ENCODE measurements at places on chromosomes 2 and 18. TPM values are rescaled to one million over a fixed set of nuclear protein-coding genes. Genes with fewer than 3 reads are reported as not detected.

DNA sequence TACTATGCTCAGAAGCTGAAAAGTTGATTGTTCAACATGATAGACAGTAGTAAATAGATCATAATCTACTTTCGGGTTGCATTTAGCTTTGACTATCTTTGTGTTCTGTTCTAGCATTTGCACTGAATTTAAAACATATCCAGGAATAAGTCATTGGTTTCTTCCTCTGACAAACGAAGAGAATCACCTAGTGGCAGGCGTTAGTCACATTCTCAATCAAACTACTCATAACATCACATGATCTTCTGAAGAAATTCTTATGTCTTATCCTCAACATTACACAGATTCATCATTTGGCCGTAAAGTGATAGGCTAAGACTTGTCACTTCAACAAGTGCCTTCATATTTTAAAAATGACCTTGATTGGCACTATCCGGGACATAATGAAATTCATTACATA is 63.6 kb upstream of the TTC21B start:
- DNase-seq, result no peak

- DNase-seq, result peak; percentile 16
These were observed 19.6 kb downstream of the RAMP1 start for GRCh38 chr2:237879058-237879430.

GRCh38 chr2:9050122-9050809 is 46.8 kb upstream of the MBOAT2 start:
- DNase-seq, result no peak

DNA sequence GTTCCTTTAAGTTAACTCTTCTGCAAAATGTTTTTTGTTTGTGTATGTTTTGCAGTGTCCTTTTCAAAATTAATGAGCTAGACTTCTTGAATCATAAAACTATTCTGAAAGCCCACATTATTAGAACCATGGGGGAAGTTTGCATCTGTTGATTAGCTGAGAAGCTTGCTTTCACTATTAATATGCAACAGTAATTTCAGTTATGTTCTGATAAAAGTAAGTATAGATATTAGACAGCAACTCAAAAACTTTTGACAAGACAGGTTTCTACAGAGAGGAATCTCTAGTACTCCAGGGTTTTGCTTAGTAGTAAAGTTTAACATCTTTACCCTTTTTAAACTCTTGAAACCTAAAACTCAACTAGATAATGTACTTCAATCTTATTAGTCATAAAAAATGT is 147.8 kb downstream of the UBE2E3 start:
- DNase-seq, result no peak

GRCh38 chr2:44881856-44882255 is 59.6 kb upstream of the SIX3 start:
- DNase-seq, result no peak

GRCh38 chr2:2018713-2019410 is 274.5 kb upstream of the PXDN start:
- peak; percentile 7 for DNase-seq

DNA sequence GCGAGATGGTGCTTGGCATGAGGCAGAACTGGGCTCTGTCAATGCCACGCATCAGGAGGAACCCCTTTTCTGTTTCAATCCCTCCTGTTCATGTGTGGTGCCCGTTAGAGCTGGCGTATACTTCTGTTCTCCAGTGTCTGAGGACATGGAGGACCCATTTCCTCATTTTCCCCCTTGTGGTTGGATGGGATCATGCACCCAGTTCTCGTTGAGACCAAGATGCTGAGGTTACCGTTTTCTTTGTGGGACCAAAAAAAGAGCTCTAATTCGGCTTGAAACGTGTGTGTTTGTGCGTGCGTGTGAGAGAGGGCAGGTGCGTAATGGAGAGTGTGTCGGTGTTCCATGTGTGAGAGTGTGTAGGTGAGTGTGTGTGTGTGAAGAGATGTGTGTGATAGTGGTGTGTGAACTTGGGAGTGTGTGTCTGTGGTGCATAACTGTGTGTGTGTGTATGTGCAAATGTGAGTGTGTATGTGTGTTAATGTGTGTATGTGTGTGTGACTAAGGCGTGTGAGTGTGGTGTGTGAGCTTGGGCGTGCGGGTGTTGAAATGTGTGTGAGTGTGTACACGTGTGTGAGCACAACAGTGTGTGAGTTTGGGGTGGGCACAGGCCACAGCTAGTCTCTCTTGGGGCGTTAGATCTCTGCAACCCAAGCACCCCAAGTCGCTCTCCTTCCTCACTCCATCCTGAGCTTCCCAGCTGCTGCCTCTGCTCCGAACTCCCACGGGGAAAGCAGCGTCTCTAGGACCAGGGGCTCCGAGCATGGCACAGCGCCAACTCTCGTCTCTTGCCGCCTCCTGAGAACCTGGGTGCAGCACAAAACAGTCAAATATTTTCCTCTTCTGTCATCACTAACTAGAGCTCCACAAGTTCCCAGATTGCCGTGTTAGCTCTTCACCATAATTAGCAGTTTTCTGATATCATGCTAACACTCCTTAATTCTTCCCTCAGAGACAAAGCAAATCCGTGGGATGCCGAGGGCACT is 75.8 kb downstream of the LONRF2 start:
- peak; percentile 75 for DNase-seq

DNA sequence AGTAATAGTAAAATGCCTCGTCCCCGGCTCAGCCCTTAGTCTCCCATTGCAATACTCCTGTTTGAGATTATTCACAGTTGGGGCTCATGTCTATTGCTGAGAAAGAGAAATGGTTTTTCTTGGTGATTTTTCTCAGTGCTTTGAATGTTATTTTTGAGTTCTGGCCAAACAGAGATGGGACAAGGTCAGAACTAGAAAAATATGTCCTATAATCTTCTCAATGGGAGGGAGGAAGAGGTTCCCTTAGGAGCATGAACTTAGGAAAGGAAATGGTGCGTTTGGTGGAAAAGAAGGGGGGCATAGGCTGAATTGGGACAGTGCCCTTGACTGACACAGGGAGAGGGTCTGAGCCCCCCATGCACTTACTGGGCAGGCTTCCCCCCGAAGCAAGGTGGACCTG is 133.8 kb downstream of the AGAP1 start:
- no peak for DNase-seq

DNA sequence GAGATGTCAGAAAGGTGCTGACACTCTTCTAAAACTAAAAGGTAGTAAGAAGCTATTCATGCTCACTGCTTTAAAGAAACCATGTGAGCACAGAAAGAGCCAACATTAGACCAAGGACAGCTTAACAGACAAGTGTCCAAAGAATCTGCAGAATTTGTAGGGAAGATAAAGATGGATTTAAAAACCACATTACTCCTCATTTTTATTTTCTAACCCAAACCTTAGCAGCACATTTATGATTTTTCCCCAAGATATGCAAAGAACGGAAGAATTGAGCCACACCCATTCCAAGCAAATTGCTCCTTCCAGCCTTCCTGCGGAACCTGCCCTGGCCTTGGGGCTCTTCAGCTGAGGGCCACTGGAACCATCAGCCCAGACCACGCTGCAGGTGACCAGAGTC is 26.9 kb downstream of the MBP start:
- DNase-seq, result no peak

DNA sequence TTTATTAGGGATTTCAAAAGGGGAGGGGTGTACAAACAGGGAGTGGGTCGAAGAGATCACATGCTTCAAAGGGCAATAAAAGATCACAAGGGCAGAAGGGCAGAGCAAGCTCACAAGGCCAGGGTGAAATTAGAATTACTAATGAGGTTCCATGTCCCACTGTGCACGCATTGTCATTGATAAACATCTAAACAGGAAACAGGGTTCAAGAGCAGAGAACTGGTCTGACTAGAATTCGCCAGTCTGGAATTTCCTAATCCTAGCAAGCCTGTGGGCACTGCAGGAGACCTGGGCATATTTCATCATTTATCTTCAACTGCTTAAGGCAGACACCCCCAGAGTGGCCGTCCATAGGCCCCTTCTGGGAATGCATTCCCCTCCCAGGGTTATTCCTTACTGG is 408.2 kb downstream of the ZNF804A start:
- peak; percentile 48 for DNase-seq

- no peak for DNase-seq
These were observed 258.9 kb downstream of the CYRIA start for GRCh38 chr2:16406496-16407289.

DNA sequence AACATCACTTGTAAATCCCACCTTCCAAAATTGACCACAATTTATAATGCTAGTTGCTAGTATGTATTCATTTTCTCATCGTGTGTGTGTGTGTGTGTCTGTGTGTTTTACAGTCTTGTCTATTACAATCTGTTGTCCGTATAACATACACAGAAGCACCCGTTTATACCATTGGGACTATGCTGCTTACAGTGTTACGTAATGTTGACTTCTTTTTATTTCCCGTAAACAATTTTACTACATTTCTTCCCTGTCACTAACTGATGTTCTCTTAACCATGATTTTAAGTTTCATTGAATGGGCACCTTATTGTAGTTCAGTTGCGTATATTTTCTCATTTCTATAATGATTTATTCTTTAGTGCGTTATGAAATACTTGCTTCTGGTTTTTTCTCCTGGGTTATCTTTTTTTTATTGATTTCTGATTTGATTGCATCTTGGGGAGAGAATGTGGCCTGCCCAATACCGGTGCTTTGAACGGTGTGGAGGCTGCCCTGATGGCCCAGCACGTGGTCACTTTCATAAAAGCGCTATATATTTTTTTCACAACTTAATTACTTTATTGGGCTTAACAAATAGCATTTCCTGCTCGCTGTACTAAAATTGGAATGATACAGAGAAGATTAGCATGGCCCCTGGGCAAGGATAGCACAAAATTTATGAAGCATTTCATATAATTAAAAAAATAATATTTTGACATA is 14.5 kb upstream of the ASB1 start:
- no peak for DNase-seq

GRCh38 chr2:2528846-2529245 is 197.8 kb upstream of the MYT1L start:
- DNase-seq, result no peak

GRCh38 chr18:46400449-46400848 is 256.6 kb downstream of the LOXHD1 start:
- DNase-seq, result no peak

GRCh38 chr2:147862859-147863516 is 18.2 kb downstream of the ACVR2A start:
- no peak for DNase-seq

- no peak for DNase-seq
These were observed 108.8 kb downstream of the MTCL1 start for GRCh38 chr18:8814206-8814605.

GRCh38 chr2:28621172-28622100 is 125.6 kb downstream of the PLB1 start:
- peak; percentile 85 for DNase-seq

GRCh38 chr2:171512014-171512413 is 10.3 kb upstream of the CYBRD1 start:
- DNase-seq, result no peak

The LHCGR gene
- total RNA-seq, result not detected

The HOXD1 gene
- 0.18 TPM for total RNA-seq

The ACP1 gene
- total RNA-seq, result 144 TPM

The MFSD2B gene
- total RNA-seq, result 0.91 TPM

The IL36B gene
- total RNA-seq, result not detected

The ENOSF1 gene
- 73.2 TPM for total RNA-seq
